ENCODE measurements at places on chromosomes 1 and 21.

DNA sequence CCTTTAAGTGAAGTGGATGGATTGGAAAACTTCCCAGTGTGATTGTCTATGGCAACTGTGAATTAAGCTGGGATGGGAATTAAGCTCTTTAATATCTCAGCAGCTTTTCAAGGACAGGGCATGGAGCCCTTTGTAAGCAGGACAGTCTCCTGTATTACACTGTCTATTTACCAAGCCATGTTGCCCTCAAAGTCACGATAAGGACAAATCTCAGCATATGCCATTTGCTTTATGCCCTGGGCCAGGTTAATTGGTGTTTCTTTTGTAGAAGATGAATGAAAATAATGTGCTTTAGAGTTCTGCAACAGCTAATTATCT, 17.6 kb downstream of the UTP25 start:
- no peak for DNase-seq

DNA sequence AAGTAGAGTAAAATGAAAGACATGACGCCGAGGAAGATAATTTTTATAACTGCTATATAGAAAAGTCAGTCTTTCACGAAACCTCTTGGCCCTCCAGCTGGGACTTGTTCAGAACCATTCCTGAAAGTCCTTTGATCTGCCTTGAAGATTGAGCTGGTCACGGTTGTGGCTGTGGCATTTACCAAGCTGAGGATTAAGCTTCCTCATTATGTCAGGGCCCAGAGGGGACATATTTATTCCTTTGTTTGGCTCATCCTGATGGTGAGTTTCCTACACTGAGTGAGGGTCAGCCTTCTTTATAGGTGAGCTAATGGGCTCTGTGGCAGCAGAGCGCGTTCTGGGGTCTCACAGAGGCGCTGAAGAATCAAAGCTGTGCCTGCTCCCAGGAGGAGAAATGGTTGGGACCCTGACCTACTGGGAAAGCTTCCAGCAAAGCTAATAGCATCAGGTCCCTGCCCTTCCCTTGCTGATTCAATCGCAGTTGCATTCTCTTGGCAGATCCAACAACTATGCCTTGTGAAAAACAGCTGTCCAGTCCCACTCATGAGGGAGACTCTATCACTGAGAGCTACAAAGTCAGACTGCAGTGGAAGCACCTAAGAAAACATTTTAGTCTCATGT, 43.2 kb upstream of the PBX1 start:
- no peak for DNase-seq

DNA sequence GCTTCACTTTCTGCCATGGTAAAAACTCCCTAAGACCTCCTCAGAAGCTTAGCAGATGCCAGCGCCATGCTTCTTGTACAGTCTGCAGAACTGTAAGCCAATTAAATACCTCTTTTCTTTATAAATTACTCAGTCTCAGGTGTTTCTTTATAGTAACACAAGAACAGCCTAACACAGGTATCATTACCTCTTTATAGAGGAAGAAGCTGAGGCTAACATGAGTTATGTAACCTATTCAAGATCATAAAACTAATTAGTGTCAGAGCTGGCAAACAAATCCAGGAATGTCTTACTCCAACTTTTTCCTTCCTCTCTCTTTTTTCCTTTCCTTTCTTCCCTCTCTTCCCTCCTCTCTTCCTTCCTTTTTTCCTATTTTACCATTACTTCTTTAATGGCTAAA, 9.3 kb downstream of the NTMT2 start:
- DNase-seq: no peak

DNA sequence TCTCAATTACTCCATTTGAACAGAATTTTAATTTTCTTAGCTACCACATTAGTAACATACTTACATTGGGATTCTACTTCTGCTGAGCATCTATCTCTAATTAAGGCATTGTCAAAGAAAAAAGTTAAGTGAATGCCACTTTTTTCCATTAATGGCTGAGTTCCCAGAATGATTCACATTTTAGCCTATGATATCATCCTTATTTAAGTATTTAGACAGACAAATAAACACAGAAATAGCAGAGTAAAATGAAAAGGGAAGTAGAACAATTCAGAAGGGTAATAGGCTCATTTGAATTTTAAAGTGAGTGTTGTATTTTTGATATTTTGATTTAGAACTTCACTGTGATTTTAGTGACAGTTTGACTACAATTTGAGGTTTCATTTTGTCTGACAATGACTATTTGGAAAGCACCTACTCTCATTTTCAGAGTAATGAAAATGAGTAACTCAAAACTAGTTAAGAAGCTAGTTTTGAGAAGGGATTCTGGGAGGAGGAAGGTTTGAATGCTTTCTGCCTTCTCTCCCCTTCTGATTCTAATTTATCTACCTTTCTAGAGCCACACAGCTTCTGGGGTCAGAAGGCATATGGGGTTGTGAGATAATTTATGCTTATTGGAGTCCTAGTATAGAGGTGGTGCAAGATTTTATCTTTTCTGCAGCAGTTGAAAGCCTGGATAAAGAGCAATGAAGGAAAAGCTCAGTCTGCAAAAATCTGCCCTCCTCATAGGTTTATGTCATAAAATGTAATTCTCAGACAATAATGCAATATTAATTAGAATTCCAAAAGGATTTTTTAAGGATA, 15.5 kb downstream of the LYPLAL1 start:
- no peak for DNase-seq

DNA sequence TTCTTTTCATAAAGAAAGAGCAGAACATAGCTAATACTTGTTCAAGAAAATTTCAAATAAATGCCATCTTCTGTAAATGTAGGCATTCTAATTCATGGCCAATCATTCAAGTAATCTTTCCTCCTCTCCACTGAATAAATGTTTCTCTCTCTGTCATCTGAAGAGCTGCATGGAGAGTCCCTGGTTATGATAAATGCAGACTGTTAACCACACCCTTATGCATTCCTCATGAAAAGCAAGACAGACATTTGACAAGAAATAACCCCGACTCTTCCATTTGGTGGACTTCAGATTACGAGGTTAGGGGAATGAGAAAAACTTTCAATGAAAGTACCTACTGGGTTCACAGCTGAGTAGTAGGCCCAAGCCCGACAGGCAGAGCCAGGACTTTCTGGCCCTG, 44.7 kb upstream of the SLC19A2 start:
- no peak for DNase-seq

DNA sequence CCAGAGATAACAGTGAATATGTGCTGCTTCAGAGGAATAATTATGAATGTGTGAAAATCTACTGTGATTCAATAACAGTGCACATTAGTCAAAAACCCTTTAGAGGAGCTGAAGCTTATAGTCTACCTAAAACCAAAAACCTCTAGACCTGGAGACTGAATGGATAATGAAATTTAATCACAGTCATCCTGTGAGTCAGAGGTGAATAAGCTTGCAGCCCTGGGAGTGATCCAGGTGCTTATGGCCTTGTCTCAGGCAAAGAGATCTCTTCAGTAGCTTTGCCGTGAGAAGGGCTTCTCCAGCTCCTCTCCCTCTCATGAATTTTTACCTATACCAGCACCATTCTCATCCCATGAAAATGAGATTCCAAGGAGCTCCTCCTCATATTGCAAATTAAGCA, 81.3 kb upstream of the RGS4 start:
- no peak for DNase-seq
